ENCODE measurements at places on chromosomes 11 and 22.
A peak's percentile ranks its signal among the peaks of the same experiment; 100 is the strongest.

- no peak for DNase-seq
Measured at GRCh38 chr11:106014035-106014434, 8.0 kb downstream of the MSANTD4 start.

DNA sequence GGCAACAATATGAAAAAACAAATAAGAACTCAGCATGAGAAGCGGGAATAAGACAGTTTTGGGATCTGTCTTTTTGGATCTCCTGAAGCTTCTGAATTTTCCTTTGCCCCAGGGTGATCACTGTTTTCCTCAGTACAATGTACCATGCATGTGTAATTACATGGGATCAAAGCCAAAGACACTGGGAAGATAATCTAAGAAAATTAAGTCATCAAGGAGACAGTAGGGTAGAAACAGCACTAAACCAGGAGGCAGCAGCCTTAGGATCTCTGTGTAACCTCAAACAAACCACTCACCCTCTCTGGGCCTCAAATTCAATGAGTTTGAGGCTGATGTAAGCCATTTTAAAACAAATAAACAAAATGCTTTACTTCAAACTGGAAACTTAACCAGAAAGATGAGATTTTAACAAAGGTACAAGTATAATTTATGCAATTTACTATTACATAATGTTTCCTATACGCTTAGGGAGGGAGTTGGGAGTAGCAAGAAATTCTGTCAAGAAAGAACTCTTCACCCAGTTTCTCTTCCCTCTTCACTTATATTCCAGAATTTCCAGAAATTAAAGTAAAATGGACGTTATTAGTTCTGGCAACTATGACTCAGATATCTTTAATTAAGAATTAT is 77.0 kb downstream of the RAB30 start:
- DNase-seq = peak; percentile 18

GRCh38 chr22:27086080-27087044 is 429.0 kb downstream of the MIAT start:
- DNase-seq = no peak

- peak; percentile 25 for DNase-seq
Measured at GRCh38 chr22:41491374-41492100, 22.6 kb downstream of the ACO2 start.

DNA sequence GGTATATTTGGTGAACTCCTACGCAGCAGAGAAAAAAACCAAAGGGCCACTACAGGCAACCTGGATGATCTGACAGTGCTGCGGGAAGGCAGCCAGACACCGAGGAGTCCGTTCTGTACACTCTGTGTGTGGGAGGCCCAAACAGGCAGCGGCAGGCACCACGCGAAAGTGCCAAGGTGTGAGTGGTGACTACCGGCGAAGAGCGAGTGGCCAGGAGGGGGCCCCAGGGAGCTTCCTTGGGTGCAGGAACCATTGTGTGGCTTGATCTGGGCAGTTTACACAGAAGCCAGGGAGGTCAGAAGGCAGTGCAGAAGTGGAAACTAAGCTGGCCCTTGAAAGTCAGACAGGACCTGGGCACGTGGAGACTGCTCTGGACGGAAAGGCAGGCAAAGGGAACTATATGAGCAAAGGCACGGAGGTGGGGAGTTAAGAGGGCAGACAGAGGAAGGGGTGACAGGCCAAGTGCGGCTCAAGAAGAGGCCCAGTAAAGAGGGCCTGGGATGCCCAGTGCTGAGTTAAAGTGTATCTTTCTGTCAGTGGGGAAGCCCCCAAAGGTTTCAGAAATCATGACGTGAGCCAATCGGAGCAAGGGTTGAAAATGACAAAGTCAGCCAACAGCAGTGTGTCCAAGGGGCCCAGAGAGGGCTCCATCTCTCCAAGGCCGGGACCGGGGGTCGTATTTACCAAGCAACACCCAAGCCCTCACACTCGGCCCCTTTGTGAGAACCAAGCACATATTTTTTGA is 10.6 kb downstream of the TMEM184B start:
- peak; percentile 82 for DNase-seq

- DNase-seq = no peak
Measured at GRCh38 chr11:73932781-73933180, 18.0 kb upstream of the DNAJB13 start.

DNA sequence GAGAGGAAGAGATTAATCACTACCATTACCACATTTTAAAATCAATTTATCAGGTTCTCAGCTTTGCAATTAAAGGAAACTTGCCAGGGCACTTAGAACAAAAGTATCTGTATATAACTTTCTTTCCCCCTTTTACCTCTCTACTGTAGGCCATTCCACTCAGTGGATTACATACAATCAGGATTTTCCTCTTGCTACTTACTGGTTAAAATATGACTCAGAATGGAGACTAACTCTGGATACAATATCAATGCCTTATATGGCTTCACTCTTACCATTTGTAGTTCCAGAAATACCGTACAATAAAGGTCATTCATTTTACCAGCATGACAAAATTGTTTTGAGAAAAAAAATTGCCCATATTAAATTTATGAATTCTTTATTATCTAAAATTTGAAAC is 706.8 kb downstream of the KCNA4 start:
- DNase-seq = no peak
